KG1 (cell line): ENCODE measurements at places on chromosomes 2 and 18.

- no peak for DNase-seq
Observed at GRCh38 chr2:127233710-127234109, 13.6 kb upstream of the CYP27C1 start.

DNA sequence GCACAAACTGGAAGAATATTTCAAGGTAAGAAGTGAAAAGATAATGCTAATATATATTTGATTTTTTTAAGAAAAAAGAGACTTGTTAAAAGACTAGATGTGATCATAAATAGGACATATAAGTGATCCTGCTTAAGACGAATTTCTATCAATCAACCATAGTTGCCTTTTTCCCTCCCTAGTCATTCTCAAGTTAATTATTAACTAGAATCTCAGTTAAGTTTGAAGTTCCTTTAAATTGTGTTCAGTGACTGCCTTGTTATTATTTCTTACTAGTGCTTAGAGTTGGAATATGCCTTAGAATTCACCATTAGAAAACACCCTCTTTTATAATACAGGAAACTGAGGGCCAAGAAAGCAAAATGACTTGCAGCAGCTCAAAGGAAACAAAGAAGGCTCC is 141.5 kb upstream of the SP5 start:
- DNase-seq: no peak

GRCh38 chr18:31801078-31801477 is 40.4 kb upstream of the SLC25A52 start:
- DNase-seq: no peak

GRCh38 chr18:25467226-25467987 is 115.4 kb upstream of the ZNF521 start:
- no peak for DNase-seq

DNA sequence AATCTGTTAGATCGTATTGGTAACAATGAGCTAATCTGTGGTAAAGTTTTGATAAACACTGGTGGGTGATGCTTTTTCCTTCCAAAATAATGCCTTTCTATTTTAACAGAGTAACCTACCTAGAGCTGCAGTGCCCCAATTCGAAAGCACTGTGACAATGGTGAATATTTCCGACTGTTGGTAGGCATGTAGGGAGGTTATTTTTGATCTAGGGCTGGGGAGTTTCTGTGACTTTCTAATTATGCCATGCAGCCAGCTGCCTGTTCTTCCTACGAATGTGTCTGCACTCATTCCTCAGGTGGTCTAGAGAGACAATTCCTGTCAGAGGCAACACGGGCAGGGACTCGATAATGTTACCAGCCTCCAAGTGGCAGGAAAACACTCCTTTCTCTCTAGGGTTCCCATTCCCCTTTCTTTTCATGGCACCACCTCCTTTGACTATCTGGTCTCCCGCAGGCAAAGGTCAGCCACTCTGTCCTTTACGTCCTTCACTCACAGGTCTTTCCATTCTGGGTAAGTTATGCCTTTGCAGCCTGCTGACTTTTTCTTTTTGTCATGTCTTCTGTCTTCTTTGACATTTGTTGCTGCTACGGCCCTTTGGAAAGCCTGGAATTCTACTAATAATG is 167.2 kb upstream of the MGAT5 start:
- no peak for DNase-seq

DNA sequence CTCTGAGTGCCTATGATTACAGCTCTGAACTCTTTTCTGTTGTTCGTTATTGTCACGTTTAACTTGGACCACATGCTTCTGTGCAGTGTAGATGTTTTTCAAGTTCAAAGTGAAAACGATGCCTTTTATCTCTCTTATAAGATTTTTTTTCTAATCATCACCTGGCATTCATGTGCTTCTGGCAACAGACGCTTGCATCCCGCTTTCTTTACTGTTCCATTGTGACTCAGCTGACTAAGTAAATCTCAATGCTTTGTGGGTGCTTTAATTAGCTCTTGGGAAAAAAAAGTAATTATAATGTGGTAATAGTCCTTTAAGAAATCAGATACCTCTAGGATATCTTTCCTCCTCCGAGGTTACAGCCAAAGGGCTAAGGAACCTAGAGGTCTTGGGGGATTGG is 31.2 kb upstream of the RMP24 start:
- no peak for DNase-seq

DNA sequence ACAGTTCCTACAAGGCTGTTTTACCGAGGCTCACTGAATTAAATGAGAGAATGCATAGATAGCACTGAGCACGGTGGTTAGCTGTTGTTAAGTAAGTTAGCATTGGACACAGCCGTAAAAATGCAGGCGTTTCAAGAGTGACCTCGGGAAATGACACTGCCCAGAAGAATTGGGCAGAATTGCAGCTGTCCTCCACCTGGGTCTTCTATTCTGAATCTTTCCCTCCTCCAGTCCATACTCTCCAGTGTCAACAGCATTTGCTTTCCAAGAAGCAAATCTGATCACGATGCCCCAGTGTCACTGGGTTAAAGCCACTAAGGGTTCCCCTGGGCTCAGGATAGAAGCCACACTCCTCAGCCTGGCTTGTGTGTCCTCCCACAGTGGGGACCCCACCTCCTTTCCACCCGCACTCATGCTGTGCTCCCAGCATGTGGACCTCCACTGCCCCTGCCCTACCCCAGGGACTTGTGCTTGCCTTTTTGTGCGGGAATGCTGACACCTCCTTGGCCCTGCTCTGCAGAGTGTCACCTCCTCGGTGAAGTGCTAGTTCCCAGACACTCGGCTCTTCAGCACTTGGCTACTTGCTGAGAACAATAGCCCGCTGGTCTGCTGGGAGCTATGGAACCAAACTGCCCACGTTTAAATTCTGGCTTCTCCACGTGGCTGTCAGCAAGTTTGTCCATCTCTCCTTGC is 135.0 kb downstream of the ANTXR1 start:
- no peak for DNase-seq

DNA sequence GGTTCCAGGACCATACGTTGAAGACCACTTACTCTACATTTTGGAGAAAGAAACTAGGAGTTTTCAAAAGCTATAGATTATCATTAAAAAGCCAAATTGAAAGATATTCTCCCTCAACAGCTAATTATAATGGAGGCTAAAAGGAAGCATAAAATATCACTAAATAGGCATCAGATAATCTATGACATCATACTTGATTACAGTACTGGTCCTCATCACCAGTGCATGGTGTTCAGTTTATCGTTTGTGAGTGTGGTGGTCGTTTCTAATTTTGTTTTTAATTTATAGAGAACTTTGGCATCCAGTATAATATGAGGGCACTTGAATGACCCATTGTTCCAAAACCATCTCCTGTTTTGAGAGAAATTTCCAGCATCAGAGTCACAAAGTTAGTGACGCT is 80.9 kb downstream of the HNRNPLL start:
- no peak for DNase-seq

GRCh38 chr2:85953476-85953875 is 64.7 kb upstream of the ST3GAL5 start:
- no peak for DNase-seq

- no peak for DNase-seq
Observed at GRCh38 chr2:165067643-165068486, 112.5 kb upstream of the SLC38A11 start.

DNA sequence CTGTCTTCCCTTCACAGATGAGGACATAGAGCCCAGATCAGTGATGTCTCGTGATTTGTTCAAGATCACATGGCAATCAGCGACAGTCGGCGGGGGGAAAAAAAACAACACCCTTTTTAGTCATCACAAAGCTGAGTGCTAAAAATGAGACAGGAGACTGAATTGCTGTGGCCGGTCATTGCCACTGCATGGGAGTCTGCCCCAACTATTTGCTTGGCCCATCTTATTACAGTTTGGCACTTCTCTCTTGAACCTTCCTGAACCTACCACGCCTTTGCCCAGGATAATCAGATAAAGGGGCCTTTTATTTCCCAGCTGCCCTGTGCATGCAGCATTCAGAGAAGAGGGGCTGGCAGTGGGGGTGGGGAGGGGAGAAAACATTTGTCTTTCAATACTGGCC is 42.7 kb downstream of the SETBP1 start:
- no peak for DNase-seq

- DNase-seq: no peak
Observed at GRCh38 chr2:130766711-130767407, 11.5 kb downstream of the AMER3 start.

- no peak for DNase-seq
Observed at GRCh38 chr2:23235292-23235691, 149.7 kb upstream of the KLHL29 start.

DNA sequence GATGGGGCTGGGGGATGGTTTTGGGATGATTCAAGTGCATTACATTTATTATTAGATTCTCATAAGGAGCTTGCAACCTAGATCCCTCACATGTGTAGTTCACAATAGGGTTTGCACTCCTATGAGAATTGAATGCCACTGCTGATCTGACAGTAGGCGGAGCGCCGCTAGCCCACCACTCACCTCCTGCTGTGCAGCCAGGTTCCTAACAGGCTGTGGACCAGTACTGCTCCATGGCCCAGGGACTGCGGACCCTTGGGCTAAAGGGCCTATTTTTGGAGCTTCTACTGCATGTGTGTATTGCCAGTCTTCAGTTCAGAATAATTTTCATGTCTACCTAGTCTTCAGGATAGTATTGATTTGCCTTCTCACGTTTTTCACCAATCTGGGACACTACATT is 165.3 kb upstream of the TWIST2 start:
- DNase-seq: no peak

- no peak for DNase-seq
Observed at GRCh38 chr2:171056307-171056706, 104.4 kb downstream of the TLK1 start.

DNA sequence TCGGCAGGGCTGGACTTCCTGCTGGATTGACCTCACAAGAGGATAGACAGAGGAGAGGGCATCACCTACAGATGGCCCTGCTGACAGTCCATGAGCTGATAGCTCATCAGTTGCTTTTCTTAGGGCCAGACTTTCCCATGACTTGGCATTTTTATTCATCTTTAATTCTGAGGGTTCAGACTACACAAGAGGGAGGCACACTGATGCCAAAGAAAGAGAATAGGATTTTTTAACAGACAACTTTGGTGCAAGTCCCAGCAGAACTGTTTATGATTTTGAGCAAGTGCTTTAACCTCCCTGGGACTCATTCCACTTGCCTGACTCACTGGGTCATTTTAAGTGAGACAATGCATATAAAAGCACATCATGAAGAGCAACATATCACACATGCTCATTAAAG is 299.2 kb downstream of the INSIG2 start:
- DNase-seq: no peak

DNA sequence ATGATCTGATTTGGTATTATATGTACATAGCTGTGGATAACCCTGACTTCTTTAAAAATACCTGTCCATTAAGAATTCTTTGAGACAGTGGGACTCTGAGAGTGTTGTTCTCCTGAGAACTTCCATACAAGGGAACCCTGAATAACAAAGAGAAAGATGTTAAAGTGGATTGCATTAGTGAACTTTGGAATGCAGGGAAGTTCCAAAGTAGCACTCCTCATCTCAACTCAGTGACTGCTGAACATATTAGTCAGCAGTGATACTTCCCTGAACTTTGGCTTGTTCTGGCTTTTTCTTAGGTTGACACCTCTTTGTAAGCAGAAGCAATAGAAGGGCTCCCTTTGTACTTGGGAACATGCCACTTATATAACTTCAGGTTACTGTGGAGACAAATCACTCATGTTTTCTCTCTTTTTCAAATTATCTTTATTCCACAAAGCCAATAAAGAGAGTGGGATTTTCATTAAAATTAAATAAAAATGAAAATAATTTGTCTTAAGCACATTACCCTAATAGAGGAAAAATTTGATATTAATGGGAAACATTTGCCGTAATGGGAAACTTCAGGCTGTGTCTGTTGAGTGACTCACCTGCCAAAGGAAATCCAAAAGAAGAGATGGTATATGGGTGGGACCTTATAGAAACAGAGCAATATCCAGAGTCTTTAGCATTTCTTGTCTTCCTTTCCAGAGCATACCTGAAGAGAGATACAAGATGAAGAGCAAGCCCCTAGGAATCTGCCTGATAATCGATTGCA is 33.3 kb downstream of the CFLAR start:
- DNase-seq: no peak

DNA sequence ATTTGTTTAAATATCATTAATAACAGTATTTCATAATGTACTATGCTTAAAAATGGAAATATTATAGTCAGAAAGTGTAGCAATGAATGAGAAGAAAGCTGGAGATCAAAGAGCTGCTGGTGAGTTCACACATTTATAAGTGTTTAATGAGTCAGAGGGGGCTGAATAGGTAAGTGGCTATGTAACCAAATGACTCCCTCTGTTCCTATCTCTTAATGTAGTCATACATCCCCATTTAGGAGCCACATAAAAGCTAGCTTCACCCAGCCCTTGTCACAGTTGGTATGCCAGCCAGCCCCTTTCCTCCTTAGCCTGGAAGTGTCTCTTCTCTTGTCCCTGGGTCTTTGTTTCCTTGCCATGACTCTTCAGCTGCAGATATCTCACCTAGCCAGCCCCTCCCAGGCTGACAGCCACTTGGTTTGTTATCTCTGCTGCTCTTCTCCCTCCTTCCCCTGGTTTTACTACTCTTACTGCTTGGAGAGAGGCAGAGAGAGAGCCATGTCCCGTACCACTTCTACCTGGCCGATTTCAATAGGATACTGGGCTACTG is 438.6 kb upstream of the HNMT start:
- no peak for DNase-seq

DNA sequence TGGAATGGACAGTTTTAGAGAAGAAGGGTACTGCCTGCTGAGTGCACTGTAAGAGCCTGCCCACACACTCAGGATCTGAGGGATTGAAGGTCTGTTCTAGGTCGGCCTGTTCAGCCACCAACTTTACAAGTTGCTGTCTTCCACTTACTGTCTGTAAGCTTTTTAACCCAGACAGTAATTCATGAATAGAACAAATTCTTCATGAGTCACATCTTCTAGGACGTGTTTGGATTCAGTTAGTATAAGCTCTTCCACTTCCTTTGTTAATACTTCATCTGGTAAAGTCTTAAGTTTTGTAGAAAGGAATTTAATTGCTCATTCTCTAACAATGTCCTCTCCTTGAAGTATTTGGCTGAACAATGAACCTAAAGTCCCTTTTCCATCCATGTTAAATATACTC is 74.6 kb downstream of the PDE11A start:
- DNase-seq: no peak

GRCh38 chr2:181174611-181175580 is 194.5 kb downstream of the UBE2E3 start:
- DNase-seq: no peak

- no peak for DNase-seq
Observed at GRCh38 chr2:160694631-160695030, 201.0 kb upstream of the RBMS1 start.
